ENCODE measurements at places on chromosomes 13 and 19. TPM values are rescaled to one million over a fixed set of nuclear protein-coding genes. Genes with fewer than 3 reads are reported as not detected.

SYNE4 gene
- total RNA-seq, result 11.2 TPM

KBTBD6 gene
- 6.9 TPM for total RNA-seq

DENND1C gene
- total RNA-seq, result 11.8 TPM

SLC10A2 gene
- not detected for total RNA-seq

DNA sequence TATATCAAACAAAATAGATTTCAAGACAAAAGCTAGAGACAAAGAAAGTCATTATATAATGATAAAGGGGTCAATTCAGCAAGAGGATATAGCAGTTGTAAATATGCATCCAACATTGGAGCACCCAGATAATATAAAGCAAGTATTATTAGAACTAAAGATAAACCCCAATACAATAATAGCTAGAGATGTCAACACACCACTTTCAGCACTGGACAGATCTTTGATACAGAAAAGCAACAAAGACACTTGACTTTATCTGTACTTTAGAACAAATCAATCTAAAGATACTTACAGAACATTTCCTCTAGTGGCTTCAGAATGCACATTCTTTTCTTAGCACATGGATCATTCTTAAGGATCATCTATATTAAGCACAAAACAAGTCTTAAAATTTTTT is 59.1 kb upstream of the TEX29 start:
- no peak overlapping the region for H3K4me3 ChIP-seq
- H3K36me3 ChIP-seq, result no peaks in the 10 kb centered on the region
- no peak overlapping the region for H3K27ac ChIP-seq
- H3K4me1 ChIP-seq, result no peaks in the 10 kb centered on the region

DNA sequence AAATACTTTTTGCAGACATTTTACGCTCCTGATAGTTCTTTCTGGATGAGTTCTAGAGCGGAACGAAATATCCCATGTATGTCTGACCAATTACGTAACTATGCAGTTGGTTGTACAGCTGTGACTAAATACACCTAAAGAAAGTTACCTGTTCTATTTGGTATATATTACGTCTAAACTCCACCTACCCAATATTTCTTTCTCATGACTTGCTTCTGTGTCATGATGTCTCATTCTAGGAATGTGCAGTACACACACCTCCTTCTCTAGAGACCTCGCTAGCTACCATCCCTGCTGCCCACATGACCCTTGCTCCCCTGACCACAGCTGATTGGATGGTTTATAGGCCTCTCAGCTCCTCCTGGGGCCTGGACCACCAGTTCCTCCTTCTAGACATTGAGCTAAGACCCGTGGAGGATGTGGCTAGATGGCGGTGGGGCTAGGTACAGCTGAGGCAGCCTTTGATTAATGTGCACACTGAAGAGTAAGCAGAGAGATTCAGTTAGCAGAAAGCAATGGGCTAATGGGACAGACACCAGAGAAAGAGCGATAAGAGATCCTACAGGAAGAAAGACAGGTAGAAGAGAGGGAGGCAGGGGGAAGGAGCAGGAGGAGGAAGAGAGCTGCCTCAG is 422.1 kb downstream of the COG6 start:
- no peak overlapping the region for H3K4me3 ChIP-seq
- H3K27ac ChIP-seq, result no peak overlapping the region

DNA sequence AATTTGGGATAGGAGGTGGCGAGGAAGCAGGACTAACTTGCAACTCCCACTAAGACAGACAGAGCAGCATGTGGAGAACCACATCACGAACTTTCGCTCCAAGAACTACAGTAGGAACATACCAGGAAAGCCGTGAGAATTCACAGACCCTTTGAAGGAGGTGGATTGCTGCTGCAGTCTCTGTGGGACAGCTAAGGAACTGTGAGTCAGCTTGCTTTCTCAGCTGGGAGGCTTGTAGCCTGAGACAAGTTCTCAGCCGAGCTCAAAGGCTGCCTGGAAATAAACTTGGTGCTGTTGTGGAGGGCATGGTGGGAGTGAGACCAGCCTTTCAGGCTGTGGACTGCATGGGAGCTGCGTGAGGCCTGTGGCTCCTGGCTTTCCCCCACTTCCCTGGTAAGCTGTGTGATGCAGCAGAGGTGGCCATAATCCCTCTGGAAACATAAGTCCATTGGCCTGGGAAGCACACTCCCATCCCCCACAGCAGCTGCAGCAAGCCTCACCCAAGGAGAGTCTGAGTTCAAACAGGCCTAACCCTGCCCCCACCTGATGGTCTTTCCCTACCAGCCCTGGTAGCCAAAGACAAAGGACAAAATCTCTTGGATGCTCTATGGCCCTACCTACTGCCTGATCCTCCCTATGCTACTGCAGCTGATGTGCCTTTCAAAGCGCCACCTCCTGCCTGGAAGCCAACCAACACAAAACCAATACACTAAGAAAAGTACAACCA is 441.1 kb upstream of the HTR2A start:
- no peak overlapping the region for H3K4me3 ChIP-seq
- no peak for DNase-seq
- H3K27ac ChIP-seq, result no peak overlapping the region

GRCh38 chr19:36973021-36973843 is 57.1 kb downstream of the ZNF568 start:
- H3K27me3 ChIP-seq, result no peaks in the 10 kb centered on the region
- peaks cover 14% of the 10 kb centered on the region for H3K36me3 ChIP-seq
- peak; percentile 88 for DNase-seq
- H3K4me1 ChIP-seq, result no peaks in the 10 kb centered on the region
- H3K4me3 ChIP-seq, result peak overlapping the region; percentile 63

- H3K27ac ChIP-seq, result no peak overlapping the region
- no peak for DNase-seq
- H3K27me3 ChIP-seq, result no peaks in the 10 kb centered on the region
- H3K4me1 ChIP-seq, result no peaks in the 10 kb centered on the region
- no peaks in the 10 kb centered on the region for H3K36me3 ChIP-seq
- no peak overlapping the region for H3K4me3 ChIP-seq
Observed at GRCh38 chr19:31118986-31119385, 230.2 kb downstream of the TSHZ3 start.

GRCh38 chr13:111900390-111901131 is 166.4 kb upstream of the SOX1 start:
- no peaks in the 10 kb centered on the region for H3K4me1 ChIP-seq
- no peaks in the 10 kb centered on the region for H3K27me3 ChIP-seq
- no peaks in the 10 kb centered on the region for H3K36me3 ChIP-seq
- DNase-seq, result no peak
- H3K4me3 ChIP-seq, result no peak overlapping the region

DNA sequence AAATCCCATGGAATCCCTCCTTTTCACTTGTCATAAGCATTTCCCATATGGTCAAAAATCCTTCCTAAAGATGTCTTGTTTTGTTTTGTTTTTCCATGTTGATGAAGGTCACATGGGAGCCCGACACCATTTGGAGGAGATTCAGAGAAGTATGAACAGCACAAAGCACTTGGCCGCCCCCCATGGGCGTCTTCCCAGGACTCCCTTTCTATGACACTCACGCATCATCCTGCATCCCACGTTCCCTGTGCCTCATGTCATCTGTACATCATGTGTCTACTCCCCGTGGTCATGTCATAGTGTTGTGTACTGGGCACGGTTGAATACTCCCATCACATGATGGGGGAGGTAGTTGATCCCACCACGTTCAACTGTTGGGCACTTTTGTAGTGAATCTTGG is 2.0 kb downstream of the ZSCAN1 start:
- H3K27ac ChIP-seq, result no peak overlapping the region
- H3K4me3 ChIP-seq, result no peak overlapping the region
- peaks cover 66% of the 10 kb centered on the region for H3K27me3 ChIP-seq

- no peaks in the 10 kb centered on the region for H3K4me1 ChIP-seq
- H3K27ac ChIP-seq, result no peak overlapping the region
- H3K27me3 ChIP-seq, result no peaks in the 10 kb centered on the region
- no peak overlapping the region for H3K4me3 ChIP-seq
- no peak for DNase-seq
- no peaks in the 10 kb centered on the region for H3K36me3 ChIP-seq
Observed at GRCh38 chr13:52994051-52994450, 34.6 kb upstream of the OLFM4 start.

DNA sequence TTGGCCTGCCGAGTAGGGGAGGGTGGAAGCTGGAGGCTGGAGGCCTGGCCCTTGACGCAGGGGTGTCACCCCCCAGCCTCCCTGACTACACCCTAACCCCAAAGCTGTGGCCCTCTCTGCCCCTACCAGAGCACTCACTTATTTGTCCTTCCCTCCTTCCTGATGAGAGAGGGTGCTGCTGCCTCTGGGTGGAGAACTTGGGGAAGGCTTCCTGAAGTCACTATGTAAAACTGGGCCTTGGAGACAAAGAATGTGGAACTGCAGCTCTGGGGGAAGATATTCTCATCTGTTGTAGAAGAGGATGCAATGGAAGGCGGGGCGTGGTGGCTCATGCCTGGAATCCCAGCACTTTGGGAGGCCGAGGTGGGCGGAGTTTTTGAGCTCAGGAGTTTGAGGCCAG is 485.2 kb downstream of the ZNF536 start:
- H3K4me3 ChIP-seq, result no peak overlapping the region
- H3K27ac ChIP-seq, result no peak overlapping the region
- H3K27me3 ChIP-seq, result no peaks in the 10 kb centered on the region
- no peak for DNase-seq
- no peaks in the 10 kb centered on the region for H3K36me3 ChIP-seq

GRCh38 chr13:32639502-32640105 is 53.4 kb downstream of the PDS5B start:
- H3K4me3 ChIP-seq, result no peak overlapping the region
- no peaks in the 10 kb centered on the region for H3K36me3 ChIP-seq
- no peaks in the 10 kb centered on the region for H3K4me1 ChIP-seq
- no peak overlapping the region for H3K27ac ChIP-seq
- peak; percentile 33 for DNase-seq
- H3K27me3 ChIP-seq, result no peaks in the 10 kb centered on the region

- H3K27me3 ChIP-seq, result peaks cover 93% of the 10 kb centered on the region
- DNase-seq, result no peak
- H3K36me3 ChIP-seq, result no peaks in the 10 kb centered on the region
- H3K27ac ChIP-seq, result no peak overlapping the region
- H3K4me3 ChIP-seq, result no peak overlapping the region
Observed at GRCh38 chr19:55082020-55082851, 6.6 kb downstream of the EPS8L1 start.

- no peak overlapping the region for H3K27ac ChIP-seq
- no peak overlapping the region for H3K4me3 ChIP-seq
- no peaks in the 10 kb centered on the region for H3K4me1 ChIP-seq
- H3K36me3 ChIP-seq, result no peaks in the 10 kb centered on the region
- no peak for DNase-seq
- no peaks in the 10 kb centered on the region for H3K27me3 ChIP-seq
Observed at GRCh38 chr13:77946522-77946921, 27.9 kb upstream of the EDNRB start.

Measured in left lung (tissue), 14 donors.